Umbilical cord (tissue), 2 donors: ENCODE measurements at places on chromosomes 4 and X. TPM values are rescaled to one million over a fixed set of nuclear protein-coding genes. Genes with fewer than 3 reads are reported as not detected.

DNA sequence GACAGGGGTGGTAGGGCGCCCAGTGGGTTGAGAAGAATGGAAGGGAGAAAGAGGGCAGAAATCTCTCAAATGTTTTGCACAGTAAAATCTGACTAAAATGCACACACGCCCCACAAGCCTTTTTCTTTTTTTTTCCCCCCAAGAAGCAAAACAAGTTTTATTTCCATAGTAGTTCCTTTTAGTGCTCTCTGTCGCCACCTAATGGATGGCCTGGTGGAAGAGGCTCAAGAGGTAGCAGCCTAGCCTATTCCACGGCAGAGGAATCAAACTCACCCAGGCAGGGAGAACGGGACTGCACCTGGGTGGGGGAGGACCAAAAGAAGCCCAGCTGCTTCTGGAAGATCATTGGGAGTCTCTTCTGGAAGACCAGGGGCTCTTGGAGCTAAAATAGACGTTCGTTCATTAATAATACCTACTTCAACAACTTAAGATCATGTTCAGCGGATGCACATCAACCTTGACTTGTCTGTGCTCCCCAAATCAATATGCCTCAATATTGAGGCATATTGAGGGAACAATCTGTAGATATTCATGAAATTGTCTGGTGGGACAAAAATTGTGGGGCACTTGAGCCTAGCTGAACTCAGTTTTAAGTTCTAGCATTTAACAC is 31.6 kb upstream of the IRAK1 start:
- peak; percentile 70 for DNase-seq

DNA sequence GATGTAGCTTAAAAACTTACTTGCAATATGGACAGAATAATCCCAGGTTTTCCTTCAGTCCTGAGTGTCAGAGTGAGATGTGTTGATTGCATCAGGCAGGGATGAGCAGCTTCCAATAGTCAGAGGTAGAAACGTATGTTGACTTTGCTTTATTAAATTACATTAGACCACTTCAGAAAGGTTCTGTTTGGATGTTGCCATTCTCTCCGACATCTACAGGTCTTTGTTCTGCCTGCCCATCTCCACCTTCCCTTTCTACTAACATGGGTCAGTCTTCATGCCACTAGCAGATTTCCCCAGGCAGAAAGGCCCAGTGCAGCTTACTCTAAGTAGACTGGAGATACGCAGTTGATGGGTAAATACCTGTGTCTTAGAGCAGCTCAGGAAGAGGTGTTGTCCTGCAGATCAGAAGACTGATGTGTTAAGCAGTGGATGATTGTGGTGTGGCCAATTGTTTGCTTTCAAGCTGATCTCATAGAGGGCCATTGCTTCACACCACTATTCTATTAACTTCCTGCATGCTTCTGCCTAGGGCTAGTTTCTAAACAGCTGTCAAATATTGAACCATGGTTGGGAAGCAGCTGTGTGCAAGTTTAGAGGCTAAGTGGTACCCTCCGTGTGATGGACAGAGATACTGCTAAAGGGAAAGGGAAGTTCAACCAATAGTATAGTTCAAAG is 1.8 kb downstream of the FRMPD4 start:
- no peak for DNase-seq

The PCDH19 gene
- total RNA-seq = 1.2 TPM

DNA sequence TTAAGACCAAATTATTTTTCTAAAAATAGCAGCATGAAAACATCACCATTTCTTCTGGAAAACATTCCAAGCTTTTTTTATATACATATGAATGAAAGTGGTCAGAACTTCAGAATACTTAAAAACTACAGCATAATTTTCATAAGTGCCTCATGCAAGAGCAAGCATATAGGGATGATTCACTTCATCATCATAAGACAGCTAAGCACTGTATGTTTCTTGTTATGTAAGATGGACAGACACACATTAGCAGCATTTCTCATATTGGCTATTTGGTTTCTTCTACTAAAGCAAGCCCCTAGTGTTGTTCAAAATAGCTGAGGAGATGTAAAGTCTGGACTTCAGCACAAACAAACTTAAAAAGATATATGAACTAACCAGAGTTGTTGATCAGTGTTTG is 213.1 kb upstream of the NOCT start:
- DNase-seq = no peak

GRCh38 chrX:39837688-39838087 is 260.1 kb downstream of the BCOR start:
- no peak for DNase-seq

- DNase-seq = no peak
Observed at GRCh38 chr4:175290401-175290800, 372.2 kb downstream of the ADAM29 start.

The USP17L20 gene
- not detected for total RNA-seq

- DNase-seq = peak; percentile 68
Observed at GRCh38 chr4:128979934-128980333, 113.4 kb downstream of the SCLT1 start.

GRCh38 chr4:6493658-6494304 is 21.4 kb upstream of the PPP2R2C start:
- DNase-seq = peak; percentile 59

The NUP62CL gene
- 2.9 TPM for total RNA-seq

- DNase-seq = no peak
Observed at GRCh38 chr4:2333916-2334644, 72.2 kb upstream of the MXD4 start.

GRCh38 chr4:145951931-145952330 is 13.3 kb upstream of the ZNF827 start:
- DNase-seq = no peak

GRCh38 chr4:80423553-80424224 is 88.2 kb downstream of the CFAP299 start:
- DNase-seq = no peak

The CPZ gene
- total RNA-seq = 80.4 TPM

GRCh38 chr4:55879224-55879623 is 25.8 kb downstream of the EXOC1 start:
- DNase-seq = no peak

GRCh38 chr4:10437735-10438134 is 19.5 kb downstream of the ZNF518B start:
- DNase-seq = no peak

The EGFL6 gene
- total RNA-seq = 95.3 TPM

- no peak for DNase-seq
Observed at GRCh38 chr4:93693141-93693540, 135.4 kb upstream of the ATOH1 start.

The NOX1 gene
- 0.96 TPM for total RNA-seq

The PLAC8 gene
- total RNA-seq = 0.72 TPM

DNA sequence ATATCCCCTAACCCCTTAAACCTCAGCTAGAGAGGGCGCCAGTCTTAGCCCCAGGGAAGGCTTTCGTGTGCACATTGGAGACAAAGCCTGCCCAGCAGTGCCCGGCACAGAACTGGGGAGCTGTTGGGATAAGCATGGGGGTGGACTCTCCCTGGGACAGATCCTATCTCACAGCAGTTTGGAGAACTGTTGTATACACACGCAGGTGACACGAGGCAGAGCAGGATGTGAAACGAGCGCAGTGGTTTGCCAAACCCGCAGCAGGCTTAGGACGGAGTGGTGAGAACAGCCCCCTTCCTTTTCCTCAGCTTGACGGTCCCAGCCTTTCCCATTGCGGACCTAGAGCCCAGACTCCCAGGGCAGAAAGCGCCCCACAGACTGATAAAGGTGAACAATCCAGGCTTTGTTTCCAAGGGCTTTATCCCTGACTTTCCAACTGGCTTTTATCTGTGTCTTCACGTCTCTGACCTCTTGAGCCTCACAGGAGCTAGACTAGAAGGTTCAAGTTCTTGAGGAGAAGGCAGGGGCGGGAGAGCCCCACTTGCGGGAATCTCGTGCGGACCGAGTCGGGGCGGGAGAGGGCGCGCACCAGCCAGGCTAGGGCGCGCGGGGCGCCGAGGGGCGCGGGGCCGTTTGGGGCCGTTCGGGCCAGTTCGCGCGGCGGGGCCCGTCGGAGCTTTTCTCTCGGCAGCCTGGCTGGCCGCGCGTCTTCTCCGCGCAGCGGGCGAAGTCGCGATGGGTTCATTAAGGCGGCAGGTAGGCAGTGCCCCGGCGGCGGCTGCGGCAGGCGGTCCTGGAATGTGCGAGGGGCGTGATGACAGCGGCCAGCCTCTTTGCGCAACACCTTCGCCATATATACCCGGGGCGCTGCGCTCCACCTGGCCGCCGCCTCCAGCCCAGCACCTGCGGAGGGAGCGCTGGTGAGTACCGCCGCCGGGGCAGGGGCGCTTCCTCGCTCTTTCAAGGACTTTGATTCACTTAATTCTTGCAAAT is at the start of gene SLC34A2:
TSS of gene SLC34A2 (plus strand) at position 881 of the 993 bp plus-strand sequence. CDS start 6,650 bp downstream, outside the sequence.
- no peak for DNase-seq

- DNase-seq = no peak
Observed at GRCh38 chr4:140858897-140859296, 102.7 kb upstream of the TBC1D9 start.

The EPGN gene
- total RNA-seq = 7.0 TPM

DNA sequence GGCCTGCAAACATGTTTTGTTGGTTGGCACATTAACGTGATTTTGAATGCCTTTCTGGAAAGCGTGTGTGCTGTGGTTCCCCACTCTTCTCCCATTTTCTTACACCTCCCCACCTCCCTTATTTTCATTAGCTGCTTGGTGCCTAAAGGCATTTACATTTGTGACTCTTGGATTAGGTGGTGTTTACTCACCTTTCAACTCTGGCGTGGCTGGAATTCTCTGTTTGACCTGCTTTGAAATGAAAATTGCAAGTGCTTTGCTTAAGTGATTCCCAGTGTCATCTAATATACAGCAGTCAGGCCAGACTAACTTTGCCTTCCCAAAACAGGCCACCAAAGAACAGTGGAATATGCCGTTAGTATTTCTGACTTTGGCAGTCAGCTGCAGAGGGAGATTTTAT is 80.5 kb downstream of the NHSL2 start:
- DNase-seq = no peak

DNA sequence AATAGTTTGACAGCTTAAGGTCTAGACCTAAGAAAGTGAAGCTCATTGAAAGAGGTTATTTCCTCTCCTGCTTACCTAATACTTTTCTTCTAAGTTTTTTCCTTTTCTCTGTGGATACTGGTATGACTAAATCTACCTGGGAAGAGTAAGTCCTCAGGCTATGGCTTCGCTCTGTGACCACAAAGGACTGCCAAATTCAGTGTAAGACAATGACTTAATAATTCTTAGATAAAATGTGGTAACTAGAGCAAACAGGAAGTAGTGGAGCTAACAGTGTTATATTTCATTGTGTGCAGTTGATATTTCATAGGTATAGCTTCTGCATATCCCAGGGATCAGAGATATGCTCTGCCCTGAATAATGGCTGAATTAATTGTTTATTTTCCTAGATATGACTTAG is 418.9 kb downstream of the CCSER1 start:
- no peak for DNase-seq

GRCh38 chr4:92382128-92382527 is 78.4 kb downstream of the GRID2 start:
- no peak for DNase-seq

The TAF7L gene
- not detected for total RNA-seq

- DNase-seq = peak; percentile 28
Observed at GRCh38 chrX:11756354-11757318, 1.4 kb upstream of the MSL3 start.

GRCh38 chrX:50442426-50443116 is 28.1 kb downstream of the DGKK start:
- no peak for DNase-seq

DNA sequence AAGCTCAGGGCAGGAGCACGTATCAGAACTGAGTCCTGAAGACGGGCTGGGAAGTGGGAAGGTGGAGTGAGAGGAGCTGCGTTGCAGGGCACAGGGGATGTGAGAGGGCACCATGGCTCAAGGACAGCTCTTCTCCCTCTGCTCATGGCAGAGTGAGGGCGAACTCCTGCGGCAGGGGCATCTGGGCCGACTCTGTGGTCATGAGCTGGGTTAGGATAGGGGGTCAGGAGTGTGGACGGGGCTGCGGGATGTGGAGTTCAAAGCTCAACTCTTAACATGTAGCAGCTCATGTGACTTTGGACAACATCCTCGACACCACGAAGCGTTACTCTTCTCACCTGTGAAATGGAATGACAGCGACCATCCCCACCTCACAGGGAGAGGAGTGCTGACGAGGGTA is 19.4 kb upstream of the SORCS2 start:
- no peak for DNase-seq

The CCDC160 gene
- not detected for total RNA-seq

- no peak for DNase-seq
Observed at GRCh38 chr4:40200875-40201801, 4.3 kb downstream of the RHOH start.

- no peak for DNase-seq
Observed at GRCh38 chr4:112905728-112906127, 143.7 kb upstream of the ANK2 start.

- peak; percentile 13 for DNase-seq
Observed at GRCh38 chr4:15811703-15812337, 33.7 kb downstream of the CD38 start.
